Activated CD4-positive, alpha-beta memory T cell treated with anti-CD3 and anti-CD28 coated beads, Interleukin-2, amount 10 ng/mL, durations not matched to agents 7 days and 5 days (primary cell): ENCODE measurements at places on chromosomes 13 and 19.

DNA sequence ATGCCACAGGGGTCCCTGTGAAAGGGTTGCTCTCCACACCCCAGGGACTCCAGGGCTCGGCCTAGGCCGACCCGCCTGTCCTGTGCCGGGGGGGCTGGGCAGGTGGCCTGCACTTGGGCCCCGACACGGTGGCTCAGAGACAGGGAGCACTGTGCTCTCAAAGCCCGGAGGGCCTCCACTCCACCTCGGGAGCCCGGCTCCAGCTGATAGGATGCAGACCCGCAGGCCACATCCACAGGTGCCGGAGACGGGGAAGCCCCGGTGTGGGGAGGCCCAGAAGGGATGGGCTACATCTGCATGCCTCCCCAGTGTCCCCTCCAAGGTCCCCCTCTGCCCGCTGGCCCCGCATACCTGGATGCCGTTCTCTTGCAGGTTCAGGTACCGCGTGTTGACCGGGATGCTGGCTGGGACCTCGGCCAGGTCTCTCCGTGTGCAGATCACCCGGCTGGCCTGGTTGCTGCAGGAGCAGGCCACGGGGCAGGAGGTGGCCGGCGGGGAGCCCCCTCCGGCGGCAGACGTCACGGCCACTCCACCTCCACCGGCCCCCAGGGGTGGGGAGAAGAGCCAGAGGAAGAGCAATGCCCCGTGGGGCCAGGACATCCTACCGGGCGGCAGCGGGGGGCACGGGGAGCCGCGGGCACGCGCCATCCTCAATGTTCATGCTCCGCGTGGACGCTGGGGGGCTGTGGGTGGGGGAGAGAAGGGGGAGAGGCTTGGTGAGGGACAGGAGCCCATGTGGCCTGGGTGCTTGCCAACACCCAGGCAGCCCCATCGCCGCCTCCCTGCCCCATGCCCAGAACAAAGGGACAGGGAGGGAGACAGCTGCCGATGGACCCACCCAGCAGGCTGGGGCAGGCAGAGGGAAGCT lies 19.8 kb downstream of the LRRC4B start:
- DNase-seq, result no peak

- DNase-seq, result no peak
Observed at GRCh38 chr19:44623080-44623479, 9.7 kb downstream of the IGSF23 start.

- no peak for DNase-seq
Observed at GRCh38 chr19:45999653-46000121, 4.4 kb downstream of the CCDC61 start.

DNA sequence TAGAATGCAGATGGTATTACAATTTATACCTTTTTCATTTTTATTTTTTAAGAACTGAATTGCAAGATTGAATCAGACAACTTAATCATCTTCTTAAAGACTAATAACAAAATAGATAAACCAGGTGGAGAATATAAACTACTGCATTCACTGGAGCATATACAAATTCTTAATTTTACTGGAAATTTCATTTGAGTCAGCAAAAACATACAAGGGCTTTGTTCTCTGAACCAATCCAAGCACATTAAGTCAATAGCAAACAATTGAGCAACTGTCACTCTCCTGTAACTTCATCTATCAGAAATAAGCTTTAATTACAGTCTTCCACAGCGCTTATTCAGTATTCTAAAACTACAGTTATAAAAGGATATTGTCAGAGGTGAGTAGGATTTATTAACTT lies 167.4 kb upstream of the OBI1 start:
- DNase-seq, result no peak

DNA sequence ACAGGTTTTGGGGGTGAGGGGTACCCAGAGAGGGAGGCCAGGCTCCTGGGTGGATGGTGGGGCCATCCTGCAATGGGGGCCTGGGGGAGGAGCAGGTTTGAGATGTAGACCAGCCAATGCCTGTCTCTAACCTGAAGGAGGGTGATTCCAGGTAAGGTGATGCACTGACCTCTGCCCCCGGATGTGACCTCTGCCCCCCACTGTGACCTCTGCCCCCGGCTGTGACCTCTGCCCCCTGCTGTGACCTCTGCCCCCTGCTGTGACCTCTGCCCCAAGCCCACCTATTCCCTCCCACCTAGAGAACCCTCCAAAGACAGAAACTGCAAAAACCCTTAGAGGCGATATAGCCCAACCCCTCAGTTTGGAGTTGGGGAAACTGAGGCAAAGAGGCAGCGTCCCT lies 10.3 kb upstream of the SPACA4 start:
- DNase-seq, result no peak

DNA sequence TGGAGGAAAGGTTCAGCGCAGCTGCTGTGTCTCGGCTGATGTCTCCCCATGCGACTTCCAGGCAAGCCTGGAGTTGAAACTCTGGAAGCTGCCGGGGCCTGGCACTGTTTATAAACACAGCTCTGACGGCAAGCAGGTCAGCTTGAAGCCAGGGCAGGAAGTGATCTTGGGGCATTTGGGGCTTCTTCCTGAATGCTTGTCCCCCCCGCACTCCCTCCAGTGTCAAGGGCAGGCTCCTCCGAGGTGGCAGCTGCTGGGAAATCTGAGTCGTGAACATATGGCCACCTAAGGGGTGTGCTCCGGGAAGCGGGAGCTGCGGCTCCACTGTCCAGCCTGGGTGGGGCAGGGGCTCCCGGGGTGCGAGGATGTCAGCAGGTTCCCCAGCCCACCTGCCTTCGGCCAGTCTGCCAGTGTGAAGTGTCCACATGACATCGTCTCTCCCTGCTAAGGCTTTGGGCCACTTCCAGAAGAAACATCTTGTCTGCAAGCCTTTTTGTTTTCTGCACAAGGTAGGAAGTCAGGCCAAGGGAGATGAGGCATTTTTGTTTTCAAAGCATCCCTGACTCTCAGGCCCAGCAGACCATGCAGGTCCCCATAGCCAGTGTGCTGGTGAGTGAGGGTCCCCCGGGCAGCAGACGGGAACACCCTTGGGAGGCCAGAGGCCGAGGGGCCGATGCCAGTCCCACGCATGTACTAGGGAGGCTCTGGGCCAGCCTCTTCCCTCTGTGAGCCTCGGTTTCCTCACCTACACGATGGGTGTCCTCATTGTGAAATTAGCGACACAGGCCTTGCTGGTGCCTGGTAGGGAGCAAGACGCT lies 2.7 kb downstream of the PIAS4 start:
- DNase-seq, result no peak

DNA sequence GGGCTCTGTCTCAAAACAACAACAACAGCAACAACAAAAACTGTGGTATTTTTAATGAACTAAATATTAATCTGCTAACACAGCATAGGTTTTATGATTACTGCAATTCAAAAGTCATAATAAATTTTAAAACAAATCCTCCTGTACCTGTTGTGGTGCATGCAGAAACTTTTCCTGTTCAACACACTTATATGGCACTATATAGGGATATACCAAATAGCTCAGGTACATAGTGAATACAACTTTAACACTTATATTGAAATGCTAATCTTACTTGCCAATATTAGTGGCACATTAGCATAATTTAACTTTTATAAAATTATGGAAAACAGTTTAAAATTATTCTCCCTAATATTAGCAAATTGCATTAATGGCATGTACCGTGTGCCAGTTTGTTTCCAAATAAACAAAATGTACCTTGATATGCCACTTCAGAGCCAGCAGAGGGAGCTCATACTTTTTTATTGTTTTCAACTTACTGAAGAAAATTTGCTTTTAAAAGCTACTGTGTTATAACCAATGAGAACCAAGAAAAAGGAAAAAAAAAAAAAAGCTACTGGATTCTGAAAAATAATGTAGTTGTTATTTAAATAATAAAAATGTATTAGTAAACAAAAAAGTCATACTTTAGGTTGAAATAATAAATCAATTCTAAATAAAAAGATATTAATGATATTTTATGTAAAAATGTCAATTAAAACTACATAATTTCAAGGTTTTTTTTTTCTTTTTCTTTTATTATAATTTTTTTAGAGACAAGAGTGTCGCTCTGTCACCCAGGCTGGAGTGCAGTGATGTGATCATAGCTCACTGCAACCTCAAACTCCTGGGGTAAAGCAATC lies 18.0 kb upstream of the RBM26 start:
- no peak for DNase-seq

- no peak for DNase-seq
Observed at GRCh38 chr19:48868114-48868886, at the start of gene PLEKHA4. TSS of gene PLEKHA4 (minus strand) at chr19:48868617. CDS start at chr19:48867620, 997 bp downstream.

GRCh38 chr19:46298479-46299003 lies 1.7 kb downstream of the HIF3A start:
- DNase-seq, result no peak

GRCh38 chr13:103030776-103031175 lies 35.4 kb downstream of the SLC10A2 start:
- no peak for DNase-seq

DNA sequence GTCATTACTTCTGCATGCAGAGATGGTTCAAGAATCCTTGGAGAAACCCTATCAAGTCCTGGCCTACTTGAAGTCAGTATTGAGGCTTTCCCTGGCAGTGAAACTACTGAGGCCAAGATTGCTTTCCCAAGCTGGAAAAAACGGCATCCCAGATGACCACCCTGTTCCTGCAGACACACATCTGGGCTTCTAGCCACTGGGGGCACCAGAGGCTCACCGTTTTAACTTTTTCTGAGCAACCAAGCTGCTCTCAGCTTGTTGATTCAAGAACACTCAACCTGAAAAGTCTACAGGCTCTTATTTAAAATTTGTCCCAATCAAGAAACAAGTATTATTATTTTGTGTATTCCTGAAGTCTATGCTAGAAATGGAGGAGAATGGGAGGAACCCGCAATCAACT lies 66.6 kb downstream of the SPRYD7 start:
- no peak for DNase-seq

DNA sequence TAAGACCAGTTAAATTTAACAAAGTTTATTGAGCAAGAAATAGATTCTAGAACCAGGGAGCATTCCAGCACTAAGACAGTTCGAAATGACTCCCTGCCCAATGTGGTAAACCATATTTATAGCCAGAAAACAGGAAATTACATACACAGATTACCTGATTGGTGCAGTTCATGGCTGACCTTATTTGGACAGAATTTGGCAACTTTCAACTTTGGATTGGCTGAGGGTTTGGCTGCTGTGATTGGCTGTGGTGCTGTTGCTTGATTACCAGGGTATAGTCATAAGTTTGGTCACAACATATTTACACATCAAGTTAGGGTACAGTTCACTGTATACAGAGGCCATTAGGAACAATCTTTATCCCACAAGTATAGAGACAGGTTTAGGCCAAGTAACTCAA lies 984.8 kb upstream of the MIR17HG start:
- no peak for DNase-seq

- DNase-seq, result peak; percentile 61
Observed at GRCh38 chr19:30227661-30228112, 144.5 kb upstream of the ZNF536 start.

- no peak for DNase-seq
Observed at GRCh38 chr19:12606796-12607195, 3.8 kb downstream of the ZNF490 start.

DNA sequence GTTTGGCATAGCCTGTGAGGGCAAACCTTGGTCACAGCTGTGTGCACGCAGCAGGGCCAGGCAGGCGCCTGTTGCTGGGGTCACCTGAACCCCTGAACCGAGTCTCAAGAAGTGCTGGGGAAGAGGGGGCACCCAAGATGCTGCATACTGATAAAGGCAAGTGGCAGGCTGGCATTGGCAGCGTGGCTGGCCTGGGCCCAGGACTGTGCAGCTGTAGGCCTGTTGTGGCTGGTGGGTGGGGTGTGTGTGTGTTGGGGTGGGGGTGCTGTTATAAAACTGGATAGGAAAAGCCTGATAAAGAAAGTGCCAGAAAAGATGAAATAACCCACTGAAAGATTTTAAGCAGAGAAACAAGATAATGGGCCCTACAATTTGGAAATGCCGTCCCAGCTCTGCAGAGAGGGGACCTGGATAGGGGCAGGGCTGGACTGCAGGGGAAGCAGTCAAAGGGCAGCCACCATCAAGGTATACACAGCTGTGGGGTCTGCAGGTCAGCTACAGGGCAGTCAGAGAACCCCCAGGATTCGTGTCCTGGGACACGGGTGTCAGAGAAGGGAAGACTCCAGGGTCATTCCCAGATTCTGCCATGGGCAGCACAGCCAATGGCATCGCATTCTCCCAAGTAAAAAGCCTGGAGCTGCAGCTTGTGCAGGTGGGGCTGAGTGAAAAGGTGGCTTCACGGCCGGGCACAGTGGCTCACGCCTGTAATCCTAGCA lies 33.2 kb downstream of the CILP2 start:
- no peak for DNase-seq

DNA sequence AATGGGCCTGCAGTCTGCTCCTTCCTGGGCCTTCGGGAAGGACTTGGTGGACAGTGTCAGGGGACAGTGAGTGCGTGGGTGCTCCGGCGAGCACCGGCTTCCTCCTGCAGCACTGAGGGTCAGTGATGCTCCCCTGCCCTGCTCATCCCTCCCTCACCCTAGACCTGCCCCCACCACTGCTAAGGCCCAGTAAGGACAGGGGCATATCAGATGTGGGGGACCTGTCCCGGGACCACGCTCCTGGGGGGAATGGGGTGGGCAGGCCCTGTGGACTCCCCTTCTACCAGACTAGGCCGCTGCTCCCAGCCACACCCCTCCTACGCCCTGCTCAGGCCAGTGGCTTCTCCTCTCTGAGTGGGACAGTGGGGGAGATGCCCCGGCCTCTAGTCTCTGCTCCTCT lies 3.2 kb downstream of the MICOS13 start:
- no peak for DNase-seq

GRCh38 chr19:30887042-30887441 lies 462.2 kb downstream of the TSHZ3 start:
- DNase-seq, result no peak

- no peak for DNase-seq
Observed at GRCh38 chr13:87878706-87879105, 207.5 kb downstream of the SLITRK5 start.

DNA sequence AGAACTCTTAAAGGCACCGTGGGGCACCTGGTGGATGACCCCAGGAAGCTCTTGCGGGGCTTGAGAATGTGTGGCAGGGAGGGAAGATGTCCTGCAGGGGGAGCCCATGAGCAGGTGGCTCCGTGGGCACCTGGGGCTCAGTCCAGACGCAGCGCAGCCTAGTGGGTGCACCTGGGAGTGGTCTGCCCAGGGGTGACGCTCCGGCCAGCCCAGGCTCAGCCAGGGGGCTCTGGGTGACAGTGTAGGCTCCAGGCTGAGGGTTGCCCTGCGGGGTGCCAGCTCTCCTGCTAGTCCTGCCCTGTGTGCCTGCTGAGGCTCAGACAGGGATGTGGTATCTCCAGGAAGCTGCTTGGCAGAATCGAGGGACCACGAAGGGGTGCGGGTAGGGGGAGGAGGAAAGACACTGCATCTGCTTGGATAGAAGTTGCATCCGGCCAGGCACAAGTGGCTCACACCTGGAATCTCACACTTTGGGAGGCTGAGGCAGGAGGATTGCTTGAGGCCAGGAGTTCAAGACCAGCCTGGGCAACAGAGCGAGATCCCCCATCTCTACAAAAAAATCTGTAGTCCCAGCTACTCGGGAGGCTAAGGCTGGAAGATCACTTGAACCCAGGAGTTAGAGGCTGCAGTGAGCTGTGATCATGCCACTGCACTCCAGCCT lies 15.0 kb upstream of the PGLS start:
- peak; percentile 85 for DNase-seq

DNA sequence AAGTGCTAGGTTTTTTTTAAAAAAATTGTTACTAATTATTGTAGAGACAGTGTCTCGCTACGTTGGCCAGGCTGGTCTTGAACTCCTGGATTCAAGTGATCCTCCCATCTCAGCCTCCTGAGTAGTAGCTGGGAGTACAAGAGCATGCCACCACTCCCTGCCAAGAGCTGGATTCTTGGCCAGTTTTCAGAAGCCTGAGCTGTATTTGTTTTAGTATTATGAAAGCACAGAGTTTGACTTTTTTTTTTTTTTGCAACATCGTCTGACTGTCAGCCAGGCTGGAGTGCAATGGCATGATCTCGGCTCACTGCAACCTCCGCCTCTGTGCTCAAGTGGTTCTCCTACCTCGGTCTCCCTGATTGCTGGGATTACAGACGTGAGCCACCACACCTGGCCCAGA lies 7.0 kb downstream of the ARMC6 start:
- no peak for DNase-seq
